Stimulated activated CD4-positive, alpha-beta T cell treated with anti-CD3 and anti-CD28 coated beads, TNF-alpha, amount 100 ng/mL, for 24 hours (primary cell): ENCODE measurements at places on chromosomes 12 and 14.

DNA sequence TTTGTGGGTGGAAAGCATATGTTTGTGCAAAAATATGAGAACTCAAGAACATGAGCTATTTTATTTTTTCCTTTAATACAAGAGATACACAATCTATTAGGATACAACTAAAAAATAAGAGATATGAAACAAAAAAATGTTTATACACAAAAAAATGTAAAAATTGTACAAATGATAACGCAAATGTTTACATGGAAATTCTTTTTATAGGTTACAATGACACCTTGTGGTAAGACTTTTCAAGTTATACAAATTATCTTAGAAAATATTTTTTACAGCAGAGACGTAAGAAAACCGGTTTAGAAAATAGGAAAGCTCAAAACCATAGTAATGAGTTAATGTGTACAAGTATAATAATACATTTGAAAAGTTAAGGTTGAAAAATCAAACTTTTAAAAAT, 25.5 kb downstream of the CEP83 start:
- no peak for DNase-seq

GRCh38 chr12:112564160-112564784, 145.5 kb downstream of the PTPN11 start:
- no peak for DNase-seq

- DNase-seq: no peak
Measured at GRCh38 chr14:53963320-53964227, 6.9 kb upstream of the BMP4 start.

GRCh38 chr12:57018906-57019305, 2.6 kb upstream of the TAC3 start:
- DNase-seq: no peak

GRCh38 chr12:112987561-112987960, 9.2 kb downstream of the OAS2 start:
- no peak for DNase-seq

- DNase-seq: no peak
Measured at GRCh38 chr12:57835366-57836288, 10.9 kb downstream of the CTDSP2 start.

DNA sequence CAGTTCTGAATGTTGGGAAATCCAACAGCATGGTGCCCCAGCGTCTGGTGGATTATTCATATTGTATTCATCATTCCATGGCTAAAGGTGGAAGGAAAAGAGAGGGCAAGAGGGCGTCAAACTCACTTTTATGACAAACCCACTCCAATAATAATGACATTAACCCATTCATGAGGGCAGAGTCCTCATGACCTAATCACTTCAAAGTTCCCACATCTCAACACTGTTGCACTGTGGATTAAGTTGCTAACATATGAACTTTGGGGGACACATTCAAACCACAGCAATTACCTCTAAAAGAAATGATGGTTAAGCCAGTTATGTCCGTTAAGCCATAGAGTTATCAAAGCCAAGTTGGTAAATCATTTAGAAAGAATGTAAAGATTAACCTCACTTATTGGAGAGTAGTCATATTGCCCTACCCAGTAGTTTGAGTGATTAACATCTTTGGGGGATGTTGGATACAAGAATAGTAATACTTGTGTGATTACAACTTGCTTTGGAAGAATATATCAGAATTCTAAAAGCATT, 212.4 kb upstream of the FLRT2 start:
- DNase-seq: no peak
